ENCODE measurements at places on chromosomes 2 and 18.

- no peak for DNase-seq
These were observed 25.4 kb downstream of the WDR75 start for GRCh38 chr2:189466656-189467055.

GRCh38 chr2:79041032-79041448 lies 15.5 kb downstream of the REG3G start:
- DNase-seq, result peak; percentile 29

GRCh38 chr2:397521-397920 lies 109.6 kb upstream of the ALKAL2 start:
- no peak for DNase-seq

DNA sequence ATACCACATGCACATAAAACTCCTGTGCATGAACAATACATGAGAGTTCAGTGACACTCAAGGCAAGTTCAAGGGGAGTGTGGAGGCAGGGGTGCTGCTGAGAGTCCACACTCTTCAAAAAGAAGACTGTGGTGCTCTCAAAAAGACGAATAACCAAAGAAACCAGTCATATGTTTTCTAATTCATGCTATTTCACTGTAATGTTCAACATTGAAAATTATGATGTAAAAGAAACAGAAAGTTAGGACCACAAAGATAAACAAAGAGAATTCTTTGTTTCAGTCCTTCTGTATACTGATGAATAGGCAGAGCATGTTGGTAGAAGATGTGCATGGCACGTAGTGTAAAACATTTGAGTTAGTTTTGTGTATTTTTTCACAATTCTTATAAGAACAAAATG lies 864.2 kb upstream of the LRATD1 start:
- no peak for DNase-seq

GRCh38 chr18:2654928-2655177 lies 673 bp upstream of the SMCHD1 start:
- no peak for DNase-seq

DNA sequence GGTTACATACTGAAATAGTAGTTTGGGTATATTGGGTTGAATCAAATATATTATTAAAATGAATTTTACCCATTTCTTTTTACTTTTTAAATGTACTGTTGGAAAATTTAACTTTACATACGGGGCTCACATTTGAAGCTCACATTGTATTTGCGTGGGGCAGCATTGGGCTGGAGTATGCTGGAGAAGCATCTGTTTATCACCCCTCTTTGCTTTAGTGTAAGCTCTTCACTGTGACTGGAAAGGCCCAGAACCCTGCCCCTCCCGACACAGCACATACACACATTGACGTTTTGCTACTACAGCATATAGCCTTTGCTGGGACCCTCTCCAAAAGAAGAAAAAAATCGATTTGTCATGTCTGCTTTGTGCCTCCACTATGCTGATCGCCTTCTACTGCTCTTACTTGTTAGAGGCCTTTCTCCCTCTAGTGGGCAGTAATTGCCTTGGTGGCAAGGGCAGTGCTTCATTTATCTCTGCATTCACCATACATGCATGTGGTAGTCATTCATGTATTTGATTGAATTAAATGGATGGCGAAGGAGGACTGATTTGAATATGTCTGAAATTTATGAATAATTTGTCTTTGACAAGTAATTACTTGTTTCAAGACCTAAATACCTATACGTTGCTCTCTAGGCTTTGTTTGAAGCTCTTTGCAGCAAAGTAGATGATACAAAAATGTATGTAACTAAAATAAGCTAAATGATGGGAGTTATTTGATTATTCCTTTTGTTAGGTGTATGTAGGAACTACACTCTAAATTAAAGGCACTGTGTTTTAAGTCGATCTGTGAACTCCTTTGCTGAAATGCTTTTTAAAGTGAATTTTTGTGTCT lies 37.4 kb downstream of the VAPA start:
- DNase-seq, result peak; percentile 55

- no peak for DNase-seq
These were observed 9.0 kb downstream of the REL start for GRCh38 chr2:60890393-60890707.

DNA sequence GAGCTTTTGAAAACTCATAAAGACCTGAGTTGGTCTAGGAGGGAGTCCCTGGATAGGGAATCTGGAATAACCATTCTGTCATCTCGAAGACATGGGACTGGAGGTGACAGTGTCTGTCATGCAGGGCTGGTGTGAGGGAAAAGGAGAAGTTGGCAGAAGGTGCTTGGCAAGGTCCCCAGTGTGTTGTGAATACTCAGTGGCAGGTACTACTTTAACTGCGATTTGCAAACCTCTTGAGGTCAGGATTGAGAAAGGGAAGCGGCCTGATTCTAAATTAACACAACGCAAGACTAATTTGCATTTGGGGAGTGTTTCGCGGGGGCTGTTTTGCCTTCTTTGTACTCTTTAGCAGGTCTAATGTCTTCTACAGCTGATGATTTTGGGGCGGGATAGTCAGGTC lies 77.0 kb upstream of the TMEM200C start:
- DNase-seq, result no peak

DNA sequence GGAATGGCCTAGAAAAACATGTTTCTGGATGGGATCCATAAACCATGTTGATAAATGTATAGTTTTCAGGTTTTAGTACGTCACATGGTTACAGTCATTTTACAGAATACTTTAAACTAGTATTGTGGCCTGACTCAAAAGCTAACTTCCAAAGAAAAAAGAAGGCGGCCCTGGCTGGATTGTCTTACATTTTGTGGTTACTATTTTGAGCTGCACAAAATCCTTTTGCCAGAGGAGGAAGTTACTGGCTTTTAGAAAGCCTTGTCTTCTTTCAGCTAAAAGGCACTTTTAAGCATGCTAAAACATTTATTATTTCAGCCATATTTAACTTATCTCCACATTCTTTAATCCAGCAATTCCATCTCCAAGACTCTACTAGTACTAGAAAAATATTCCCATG lies 227.9 kb downstream of the CDH2 start:
- no peak for DNase-seq

DNA sequence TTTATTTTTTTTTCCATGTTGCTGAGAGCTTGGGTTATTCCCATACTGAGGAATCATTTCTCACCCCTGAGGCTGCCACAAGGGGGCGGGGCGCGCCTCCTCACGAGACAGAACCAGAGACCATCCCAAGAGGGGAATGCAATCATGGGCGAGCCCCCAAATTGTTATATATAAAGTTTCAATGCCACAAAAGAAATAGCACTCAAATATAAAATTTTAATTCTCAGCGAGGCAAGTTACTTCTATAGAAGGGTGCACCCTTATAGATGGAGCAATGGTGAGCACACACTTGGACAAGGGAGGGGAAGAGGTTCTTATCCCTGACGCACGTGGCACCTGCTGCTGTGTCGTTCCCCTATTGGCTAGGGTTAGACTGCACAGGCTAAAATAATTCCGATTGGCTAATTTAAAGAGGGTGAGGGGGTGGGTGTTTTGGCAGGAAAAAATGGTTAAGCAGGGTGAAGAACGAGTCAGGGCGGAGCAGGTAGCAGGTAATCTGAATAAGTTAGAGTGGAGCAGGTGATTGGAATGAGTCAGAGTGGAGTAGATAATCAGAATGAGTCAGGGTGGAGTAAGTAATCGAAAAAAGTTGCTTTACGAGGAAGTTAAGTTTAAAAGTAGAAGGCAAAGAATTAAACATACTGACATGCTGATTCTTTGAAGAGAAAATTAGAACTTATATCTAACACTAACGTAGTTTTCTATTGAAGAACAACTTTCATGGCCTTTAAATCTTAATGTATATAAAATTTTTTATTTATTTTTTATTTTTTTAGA lies 177.5 kb downstream of the MTCL1 start:
- no peak for DNase-seq

DNA sequence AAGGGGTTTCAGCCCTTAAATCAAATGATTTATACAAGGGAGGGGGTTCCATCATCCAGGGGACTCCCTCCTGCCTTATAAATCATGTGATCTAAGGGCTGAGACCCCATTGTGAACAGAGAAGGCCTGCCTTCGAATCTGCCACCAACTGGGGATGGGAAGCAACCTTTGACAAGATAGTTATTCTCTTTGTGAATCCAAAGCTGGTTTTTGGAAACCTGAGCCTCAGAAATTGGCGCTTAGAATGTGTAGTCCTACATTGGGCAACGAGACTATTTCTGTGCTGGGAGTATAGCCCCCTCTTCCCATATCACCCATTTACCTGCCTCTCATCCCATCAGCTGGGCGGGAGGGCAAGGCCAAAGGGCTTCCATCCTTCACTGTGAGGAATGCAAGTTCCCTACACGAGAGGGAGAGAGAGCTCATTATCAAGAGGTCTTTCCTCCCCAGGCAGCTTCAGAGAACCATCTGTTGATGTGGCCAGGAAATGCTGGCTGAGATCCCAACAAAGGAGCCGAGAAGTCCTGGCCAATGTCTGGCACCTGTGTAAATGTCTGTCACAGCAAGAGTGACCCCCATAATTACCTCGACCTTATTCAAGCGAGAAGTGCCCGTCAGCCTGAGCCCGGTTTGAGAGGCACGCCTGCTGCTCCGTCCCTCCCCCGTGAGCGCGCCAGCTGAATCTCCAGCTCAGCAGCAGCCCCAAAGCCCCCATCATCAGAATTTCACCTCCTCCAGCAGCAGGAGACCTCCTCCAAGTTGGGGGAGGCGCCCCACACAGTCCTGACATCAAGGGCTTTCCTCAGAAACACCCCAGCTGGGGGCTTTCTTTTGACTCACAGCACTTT lies 48.4 kb upstream of the APCDD1 start:
- DNase-seq, result peak; percentile 56

- no peak for DNase-seq
These were observed 243.7 kb downstream of the SMAD2 start for GRCh38 chr18:47686806-47687205.

- no peak for DNase-seq
These were observed 41.6 kb downstream of the MEMO1 start for GRCh38 chr2:31969178-31969577.

DNA sequence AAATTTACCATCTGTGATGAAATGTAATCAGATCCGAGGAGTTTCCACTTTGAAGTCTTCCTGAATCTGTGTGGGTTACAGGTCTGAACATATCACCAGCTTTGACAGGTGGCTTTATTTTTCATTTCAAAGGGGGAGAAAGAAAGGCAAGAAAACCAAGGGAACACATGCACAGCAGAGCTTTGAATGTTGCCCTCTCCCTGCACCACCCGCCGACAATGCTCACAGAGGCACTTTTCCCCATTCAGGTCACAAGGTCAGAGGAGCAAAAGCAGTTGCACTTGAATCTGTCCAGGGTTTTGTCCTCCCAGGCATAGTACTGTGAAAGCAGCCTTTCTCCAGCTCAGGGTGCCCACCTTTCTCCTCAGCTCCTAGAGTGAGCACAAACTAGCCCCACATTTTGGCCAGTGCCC lies 130.2 kb downstream of the OSR1 start:
- no peak for DNase-seq

- DNase-seq, result no peak
These were observed 1.7 kb downstream of the MBOAT2 start for GRCh38 chr2:9001778-9002177.

DNA sequence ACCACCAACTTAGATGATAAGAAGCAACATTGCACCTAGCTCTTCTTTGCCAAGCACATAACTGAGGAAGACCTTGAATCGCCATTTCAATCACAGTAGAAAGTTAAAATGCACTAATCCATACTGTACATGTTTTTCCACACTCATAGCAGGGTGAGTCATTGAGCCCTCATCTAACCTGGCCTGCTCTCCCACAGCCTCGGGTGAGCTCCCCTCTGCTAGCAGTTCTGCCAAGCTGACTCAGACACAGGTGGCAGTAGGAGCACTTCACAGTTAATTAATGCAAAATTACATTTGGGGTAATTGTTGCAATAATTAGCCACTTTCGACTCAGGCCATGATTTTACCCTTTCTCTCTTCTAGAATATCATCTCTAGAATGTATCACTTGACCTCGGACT lies 1632.8 kb upstream of the CELF4 start:
- no peak for DNase-seq

DNA sequence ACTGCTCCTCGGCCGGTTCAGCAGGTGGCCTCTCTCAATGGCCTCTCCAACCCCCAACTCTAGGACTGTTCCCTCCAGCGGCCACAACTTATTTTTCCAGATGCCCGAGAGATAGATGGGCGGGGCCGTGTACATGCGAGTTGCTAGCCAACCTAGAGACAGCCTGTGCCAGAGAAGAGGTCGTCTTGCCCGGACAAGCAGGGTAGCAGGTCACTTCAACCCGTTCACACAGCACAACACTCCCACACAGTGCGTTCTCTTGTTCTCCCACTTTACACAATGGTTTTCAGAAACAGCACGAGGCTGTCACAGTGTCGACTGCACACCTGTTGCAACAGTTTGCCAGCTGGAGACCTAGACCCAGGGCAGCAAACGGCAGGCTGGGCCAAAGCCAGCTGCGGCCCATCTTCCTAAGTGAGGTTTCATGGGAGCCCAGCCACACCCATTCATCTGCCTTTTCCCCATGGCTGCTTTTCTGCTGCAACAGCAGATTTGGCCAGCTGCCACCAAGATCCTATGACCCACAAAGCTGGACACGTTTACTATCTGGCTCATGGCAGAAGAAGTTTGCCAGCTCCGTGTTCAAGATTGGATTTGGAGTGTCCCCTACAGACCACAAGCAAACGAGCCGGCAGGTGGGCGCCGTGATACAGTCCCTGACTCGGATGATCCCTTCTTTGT lies 7.3 kb upstream of the PRLH start:
- DNase-seq, result no peak

- DNase-seq, result no peak
These were observed 171.3 kb downstream of the TMEM18 start for GRCh38 chr2:505941-506340.

GRCh38 chr2:190716176-190716807 lies 67.4 kb downstream of the NAB1 start:
- no peak for DNase-seq

GRCh38 chr2:199439066-199439465 lies 18.7 kb downstream of the SATB2 start:
- DNase-seq, result no peak

GRCh38 chr2:238714038-238714528 lies 133.8 kb upstream of the TWIST2 start:
- DNase-seq, result no peak

DNA sequence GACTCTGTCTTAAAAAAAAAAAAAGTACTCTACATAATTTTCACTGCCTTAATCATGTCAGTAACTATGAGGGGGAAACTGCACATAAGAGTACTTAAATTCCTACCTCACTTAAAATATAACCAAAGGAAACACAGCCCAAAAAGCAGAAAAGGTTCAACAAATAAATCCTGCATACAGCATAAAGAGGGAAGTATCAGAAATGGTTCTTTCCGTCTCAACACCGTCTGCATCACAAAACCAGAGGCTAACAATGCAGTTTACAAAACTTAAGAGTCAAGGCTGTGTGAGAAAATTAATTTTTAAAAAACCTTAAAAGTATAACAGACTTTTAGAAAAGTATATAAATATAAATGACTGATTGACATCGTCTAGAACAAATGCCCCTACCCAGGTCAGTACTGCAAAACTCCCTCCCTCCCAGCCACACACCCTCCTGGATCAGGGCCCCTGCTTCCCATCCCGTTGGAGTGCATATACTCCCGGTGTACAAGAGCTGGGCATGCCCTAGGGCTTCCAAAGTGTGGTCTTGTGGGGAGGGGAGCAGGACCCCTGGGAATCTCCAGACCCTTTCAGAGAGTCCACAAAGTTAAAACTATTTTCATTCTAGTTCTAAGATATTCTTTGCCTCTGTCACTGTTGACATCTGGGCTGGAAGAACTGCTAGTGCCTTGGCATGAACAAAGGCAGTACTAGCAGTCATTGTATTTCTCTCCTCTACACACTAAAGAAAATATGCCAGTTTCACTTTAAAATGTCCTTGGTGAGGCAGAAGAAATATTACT lies 67.0 kb upstream of the SERTAD2 start:
- DNase-seq, result no peak

Measured in retina (tissue), 1 donor.